Natural killer cell (primary cell): ENCODE measurements at places on chromosomes 3 and 15. TPM values are rescaled to one million over a fixed set of nuclear protein-coding genes. Genes with fewer than 3 reads are reported as not detected.

- no peak overlapping the region for H3K4me3 ChIP-seq
- H3K4me1 ChIP-seq: no peaks in the 10 kb centered on the region
- H3K27me3 ChIP-seq: no peaks in the 10 kb centered on the region
- H3K27ac ChIP-seq: no peak overlapping the region
- no peak for DNase-seq
Measured at GRCh38 chr15:88792342-88793282, 10.6 kb upstream of the ACAN start.

DNA sequence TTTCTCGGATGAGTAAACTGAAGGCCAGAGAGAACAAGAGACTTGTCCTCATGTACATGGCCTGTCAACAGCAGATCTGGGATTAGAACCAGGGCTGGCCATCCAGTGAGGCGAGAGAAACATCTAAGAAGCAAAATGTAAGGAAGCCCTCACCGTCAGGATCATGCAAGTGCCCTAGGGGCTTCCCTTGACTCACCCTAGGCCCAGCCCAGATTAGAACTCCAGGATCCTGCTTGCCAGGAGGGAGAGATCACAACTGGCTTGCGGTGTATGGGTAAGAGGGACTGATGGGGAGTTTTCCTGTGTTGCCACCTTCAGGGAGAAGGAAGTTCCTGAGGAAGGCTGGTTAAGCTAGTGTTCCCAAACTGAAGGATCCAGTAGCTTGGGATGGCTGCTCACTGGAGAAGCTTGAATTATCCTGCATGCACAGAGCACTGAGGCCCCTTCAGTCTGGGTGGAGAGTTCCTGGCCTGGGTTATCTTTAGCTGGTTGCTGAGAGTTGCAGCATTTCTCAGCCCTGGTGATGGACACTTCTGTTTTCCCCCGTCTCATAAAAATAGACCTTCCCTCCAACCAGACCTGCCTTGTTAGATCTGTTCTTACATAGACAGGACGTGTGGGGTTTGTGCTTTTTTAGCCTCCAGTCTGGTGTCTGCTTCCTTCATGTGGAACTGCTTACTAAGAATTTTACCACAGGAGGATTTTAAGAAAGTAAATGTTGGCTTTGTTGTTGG is 28.2 kb upstream of the XIRP1 start:
- H3K4me1 ChIP-seq: peaks cover 42% of the 10 kb centered on the region
- H3K27ac ChIP-seq: peak overlapping the region; percentile 40
- H3K27me3 ChIP-seq: no peaks in the 10 kb centered on the region
- DNase-seq: no peak
- no peaks in the 10 kb centered on the region for H3K36me3 ChIP-seq

- no peak for DNase-seq
- no peak overlapping the region for H3K4me3 ChIP-seq
- H3K27ac ChIP-seq: no peak overlapping the region
- H3K36me3 ChIP-seq: no peaks in the 10 kb centered on the region
- no peaks in the 10 kb centered on the region for H3K27me3 ChIP-seq
Measured at GRCh38 chr3:188754267-188754666, 417.5 kb upstream of the TPRG1 start.

GRCh38 chr3:124107104-124107890 is 115.4 kb upstream of the ROPN1 start:
- H3K4me3 ChIP-seq: no peak overlapping the region
- H3K36me3 ChIP-seq: no peaks in the 10 kb centered on the region
- H3K27ac ChIP-seq: no peak overlapping the region
- H3K4me1 ChIP-seq: no peaks in the 10 kb centered on the region

- no peaks in the 10 kb centered on the region for H3K36me3 ChIP-seq
- H3K27me3 ChIP-seq: no peaks in the 10 kb centered on the region
- H3K4me1 ChIP-seq: no peaks in the 10 kb centered on the region
- H3K4me3 ChIP-seq: no peak overlapping the region
- DNase-seq: no peak
Measured at GRCh38 chr3:141392416-141392815, 24.1 kb downstream of the ZBTB38 start.

DNA sequence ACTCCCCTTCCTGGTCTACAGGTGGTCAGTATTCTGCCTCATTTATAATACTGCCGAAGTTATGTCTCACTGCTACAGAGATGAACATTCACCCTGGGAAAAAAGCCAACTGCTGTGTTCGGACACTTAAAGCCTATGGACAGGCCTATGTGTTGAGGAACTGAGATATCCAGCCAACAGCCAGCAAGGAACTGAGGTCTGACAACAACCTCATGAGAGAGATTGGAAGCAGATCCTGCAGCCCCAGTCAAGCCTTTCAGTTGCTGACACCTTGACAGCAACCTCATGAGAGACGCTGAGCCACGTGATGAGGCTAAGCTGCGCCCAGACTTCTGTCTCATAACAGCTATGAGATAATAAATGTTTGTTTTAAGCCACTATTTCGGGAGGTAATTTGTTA is 18.2 kb upstream of the FHIT start:
- no peak overlapping the region for H3K27ac ChIP-seq
- no peak for DNase-seq
- no peaks in the 10 kb centered on the region for H3K4me1 ChIP-seq
- no peak overlapping the region for H3K4me3 ChIP-seq
- H3K36me3 ChIP-seq: no peaks in the 10 kb centered on the region
- no peaks in the 10 kb centered on the region for H3K27me3 ChIP-seq

DNA sequence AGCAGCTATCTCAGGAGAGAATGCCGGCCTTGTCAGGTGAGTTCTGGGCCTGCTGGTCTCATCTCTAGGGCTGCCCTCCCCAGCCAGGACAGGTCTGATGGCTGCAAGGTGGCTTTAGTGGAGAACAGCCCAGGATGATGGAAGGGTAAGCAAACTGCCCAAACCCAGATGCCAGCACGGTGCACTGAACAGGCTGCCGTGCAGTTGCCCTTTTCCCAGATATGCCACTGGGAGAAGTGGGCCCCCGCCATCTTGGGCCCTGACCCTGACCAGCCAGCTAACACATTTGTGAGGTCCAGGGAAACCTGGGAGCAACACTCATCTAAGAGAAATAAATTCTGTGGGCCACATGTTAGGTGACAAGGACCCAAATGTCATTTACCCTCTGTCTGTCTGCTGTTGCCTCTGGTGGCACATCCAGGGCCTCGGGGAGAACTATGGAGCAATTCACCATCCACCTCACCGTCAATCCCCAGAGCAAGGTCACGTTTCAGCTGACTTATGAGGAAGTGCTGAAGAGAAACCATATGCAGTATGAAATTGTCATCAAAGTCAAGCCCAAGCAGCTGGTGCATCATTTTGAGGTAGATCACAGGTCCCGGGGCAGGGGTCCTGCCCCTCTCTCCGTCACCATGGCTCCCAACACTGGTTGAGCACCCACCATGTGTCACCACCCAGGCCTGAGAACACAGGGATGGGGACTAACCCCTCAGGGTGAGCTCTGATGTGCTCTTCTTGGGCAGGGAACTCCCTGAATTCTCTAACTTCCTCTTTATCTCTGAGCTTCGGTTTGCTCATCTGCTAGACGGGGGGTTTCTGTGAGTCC is 1.8 kb downstream of the ITIH1 start:
- no peak for DNase-seq
- H3K27ac ChIP-seq: peak overlapping the region; percentile 21
- peaks cover 22% of the 10 kb centered on the region for H3K4me1 ChIP-seq

DNA sequence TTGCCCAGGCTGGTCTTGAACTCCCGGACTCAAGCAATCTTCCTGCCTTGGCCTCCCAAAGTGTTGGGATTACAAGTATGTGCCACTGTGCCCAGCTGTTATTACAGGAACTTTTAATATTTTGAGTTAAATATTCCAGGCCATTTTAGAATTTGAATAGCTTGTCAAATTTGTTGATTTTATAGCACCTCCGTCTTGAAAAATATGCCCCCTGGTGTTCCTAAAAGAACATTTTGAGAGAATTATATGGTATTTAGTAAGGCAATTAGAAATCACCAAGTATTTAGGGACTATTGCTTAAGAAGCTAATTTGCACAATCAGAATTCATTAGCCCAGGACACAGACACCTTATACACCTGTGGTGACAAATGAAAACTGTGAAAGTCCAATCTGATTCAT is 23.7 kb downstream of the PDE8A start:
- H3K36me3 ChIP-seq: no peaks in the 10 kb centered on the region
- peaks cover 29% of the 10 kb centered on the region for H3K4me1 ChIP-seq
- DNase-seq: no peak
- no peak overlapping the region for H3K4me3 ChIP-seq
- no peaks in the 10 kb centered on the region for H3K27me3 ChIP-seq

- H3K27ac ChIP-seq: no peak overlapping the region
- no peaks in the 10 kb centered on the region for H3K36me3 ChIP-seq
- H3K4me3 ChIP-seq: no peak overlapping the region
- no peaks in the 10 kb centered on the region for H3K27me3 ChIP-seq
- no peaks in the 10 kb centered on the region for H3K4me1 ChIP-seq
Measured at GRCh38 chr3:112709911-112710310, 69.0 kb upstream of the CCDC80 start.

MTHFS gene
- 7.0 TPM for total RNA-seq

LDHAL6B gene
- total RNA-seq: not detected
